Breast epithelium (tissue), 4 donors: ENCODE measurements at places on chromosomes 7 and 10.

DNA sequence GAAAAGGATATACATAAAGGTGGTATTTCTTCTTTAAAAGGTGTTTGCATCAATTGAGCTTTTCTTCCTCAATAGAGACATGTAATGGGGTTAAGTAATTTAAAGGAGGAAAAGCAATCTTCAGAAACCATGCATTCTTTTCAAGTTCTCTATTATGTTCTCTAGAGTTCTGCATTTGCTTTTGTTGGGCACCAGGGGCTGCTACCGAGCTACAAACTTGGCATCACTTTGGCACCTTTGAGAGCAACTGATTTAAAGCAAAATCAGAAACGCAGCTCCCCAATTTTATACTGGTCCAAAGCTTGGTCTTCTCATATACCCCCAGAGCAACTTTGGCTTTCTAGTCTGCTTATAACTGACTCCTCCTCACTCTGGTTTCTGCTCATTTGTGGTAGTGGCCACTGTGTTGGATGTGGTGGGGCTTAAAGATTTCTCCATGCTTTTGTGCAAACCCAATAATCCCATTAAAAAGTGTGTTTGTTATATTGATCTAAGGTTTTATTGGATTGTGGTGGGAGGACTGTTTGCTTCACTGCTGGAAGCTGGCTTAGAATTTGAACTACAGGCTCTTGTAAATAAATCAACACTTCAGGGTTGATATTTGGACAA lies 712.1 kb downstream of the PHTF2 start:
- no peak for DNase-seq
- H3K27me3 ChIP-seq = no peaks in the 10 kb centered on the region
- no peak overlapping the region for H3K27ac ChIP-seq
- no peaks in the 10 kb centered on the region for H3K4me1 ChIP-seq
- H3K36me3 ChIP-seq = no peaks in the 10 kb centered on the region
- H3K4me3 ChIP-seq = no peak overlapping the region

GRCh38 chr7:139886206-139886605 lies 57.1 kb downstream of the TBXAS1 start:
- H3K4me3 ChIP-seq = no peak overlapping the region
- H3K27me3 ChIP-seq = no peaks in the 10 kb centered on the region
- no peak for DNase-seq
- H3K27ac ChIP-seq = no peak overlapping the region

- no peaks in the 10 kb centered on the region for H3K36me3 ChIP-seq
- no peaks in the 10 kb centered on the region for H3K27me3 ChIP-seq
- H3K4me1 ChIP-seq = no peaks in the 10 kb centered on the region
Measured at GRCh38 chr10:60171436-60172013, 218.2 kb downstream of the ANK3 start.

DNA sequence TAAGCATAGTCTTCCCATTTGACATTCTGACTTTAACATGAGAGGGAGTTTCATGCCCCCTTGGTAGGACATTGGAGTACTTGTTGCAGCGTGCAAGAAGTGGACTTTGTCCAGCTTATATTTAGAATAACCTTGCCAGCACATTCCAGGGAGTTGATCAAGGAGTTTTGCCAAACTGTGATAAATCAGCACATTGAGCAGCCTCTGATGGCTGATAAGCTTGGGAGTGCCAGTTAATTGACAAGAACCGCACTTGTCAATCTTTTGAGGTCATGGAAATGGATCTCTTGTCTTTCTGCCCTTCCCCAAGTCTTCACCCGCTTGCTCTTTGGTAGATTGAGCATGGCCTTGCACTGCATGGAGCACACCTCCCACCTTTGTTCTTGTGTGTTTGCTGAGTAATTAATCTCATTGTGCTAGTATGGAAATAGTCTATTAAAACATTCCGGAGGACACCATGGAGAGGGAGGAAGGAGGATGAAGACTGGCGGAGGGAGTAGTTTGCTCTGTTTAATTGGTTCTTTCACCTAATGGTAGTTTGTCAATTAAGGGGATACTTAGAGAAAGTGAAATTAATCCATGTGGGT lies 668.5 kb upstream of the GALNT17 start:
- no peak overlapping the region for H3K27ac ChIP-seq
- H3K36me3 ChIP-seq = no peaks in the 10 kb centered on the region
- H3K4me1 ChIP-seq = no peaks in the 10 kb centered on the region
- H3K27me3 ChIP-seq = no peaks in the 10 kb centered on the region

- no peak overlapping the region for H3K27ac ChIP-seq
- H3K27me3 ChIP-seq = no peaks in the 10 kb centered on the region
- no peaks in the 10 kb centered on the region for H3K4me1 ChIP-seq
- H3K4me3 ChIP-seq = no peak overlapping the region
- no peak for DNase-seq
Measured at GRCh38 chr7:49783446-49783845, 10.0 kb downstream of the VWC2 start.

DNA sequence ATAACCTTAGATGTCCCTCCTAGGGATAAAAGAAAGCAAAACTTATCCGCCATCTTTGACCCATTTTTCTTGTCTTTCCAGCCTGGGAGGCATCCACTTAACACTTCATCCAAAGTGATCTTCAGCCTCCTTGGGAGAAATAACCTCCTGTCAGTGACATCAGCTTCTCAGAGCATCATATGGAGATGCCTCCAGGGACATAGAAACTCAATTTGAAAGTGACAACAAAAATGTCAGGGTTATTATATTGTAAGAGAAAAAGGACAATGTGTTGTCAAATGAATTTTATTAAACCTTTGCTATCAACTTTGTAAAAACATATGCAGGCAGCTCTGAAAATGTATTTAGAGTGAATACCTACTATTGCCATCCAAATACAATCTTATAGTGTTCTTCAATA lies 371.2 kb upstream of the ADARB2 start:
- H3K27me3 ChIP-seq = no peaks in the 10 kb centered on the region
- H3K4me1 ChIP-seq = no peaks in the 10 kb centered on the region
- H3K36me3 ChIP-seq = no peaks in the 10 kb centered on the region
- no peak overlapping the region for H3K4me3 ChIP-seq
